ENCODE measurements at places on chromosomes 1 and 21.

DNA sequence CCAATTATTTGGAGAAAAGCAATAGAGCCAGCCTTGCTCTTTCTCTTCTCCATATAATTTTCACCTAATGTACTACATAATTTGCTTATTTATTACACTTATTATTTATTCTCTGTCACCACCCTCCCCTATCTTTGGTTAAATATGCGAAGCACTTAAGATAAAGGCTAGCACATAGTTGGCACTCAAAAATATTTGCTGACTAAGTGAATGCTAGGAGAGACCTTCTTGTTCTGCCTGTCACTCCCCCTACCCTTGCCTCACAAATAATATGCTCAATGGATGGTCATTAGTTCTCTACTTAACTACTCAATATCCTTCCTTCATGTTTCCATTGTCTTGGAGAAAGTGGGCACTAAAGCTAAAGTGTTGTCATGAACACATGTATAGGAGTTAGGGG is 139.7 kb upstream of the ZC3H11B start:
- no peak for DNase-seq

DNA sequence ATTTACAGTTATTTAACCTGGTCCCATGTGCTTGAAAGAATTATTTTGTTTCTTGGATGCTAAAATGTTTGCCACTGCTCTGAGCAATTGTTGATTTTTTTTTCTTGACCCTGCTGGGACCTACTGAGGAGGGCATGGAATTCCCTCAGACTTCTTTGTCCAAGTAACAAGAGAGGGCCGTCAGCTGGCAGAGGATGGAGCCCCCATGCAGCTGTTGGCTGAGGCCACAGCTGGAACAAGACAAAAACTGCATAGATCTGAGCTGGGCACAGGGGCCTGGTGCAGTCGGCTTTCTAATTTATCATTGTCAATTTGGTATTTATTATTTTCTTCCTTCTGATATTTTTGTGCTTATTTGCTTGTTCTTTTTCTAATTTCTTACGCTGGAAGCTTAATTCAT is 39.6 kb upstream of the ABCG1 start:
- DNase-seq = no peak

DNA sequence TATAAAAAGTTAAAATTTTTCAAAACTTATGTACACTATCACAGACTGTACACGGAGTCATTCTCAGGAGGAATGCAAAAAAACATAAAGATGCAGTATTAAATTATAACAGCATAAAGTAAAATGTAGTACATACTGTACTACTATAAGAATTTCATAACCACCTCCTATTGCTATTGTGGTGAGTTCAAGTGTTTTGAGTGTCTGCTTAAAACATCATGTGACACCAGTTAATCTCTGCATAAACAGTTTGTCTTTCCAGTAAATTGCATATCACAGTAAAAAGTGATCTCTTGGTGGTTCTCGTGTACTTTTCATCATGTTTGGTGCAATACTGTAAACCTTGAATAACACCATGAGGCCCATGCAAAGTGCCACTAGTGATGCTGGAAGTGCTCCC is 45.2 kb downstream of the SDCCAG8 start:
- DNase-seq = no peak

GRCh38 chr1:165375623-165376022 is 19.1 kb upstream of the LMX1A start:
- no peak for DNase-seq

DNA sequence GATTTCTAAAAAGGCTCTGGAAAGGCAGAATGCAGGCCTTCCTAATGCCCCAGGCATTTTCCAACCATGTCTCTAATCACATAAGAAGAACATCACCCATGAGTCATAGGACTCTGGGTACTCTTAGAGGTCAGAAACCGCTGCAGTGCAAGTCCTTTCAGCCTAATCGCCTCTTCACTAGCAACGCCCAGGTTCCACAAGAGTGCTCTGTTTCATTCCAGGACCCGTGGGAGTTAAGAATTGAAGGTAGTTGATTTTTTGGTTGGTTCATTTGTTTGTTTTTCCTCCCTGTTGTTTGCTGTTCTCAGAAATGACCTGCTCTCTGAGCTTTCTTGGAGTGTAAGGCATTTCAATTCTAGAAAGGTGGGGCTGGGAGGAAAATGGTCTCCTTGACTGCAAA is 123.2 kb downstream of the NR5A2 start:
- no peak for DNase-seq

- no peak for DNase-seq
Observed at GRCh38 chr1:175622362-175622761, 121.0 kb downstream of the TNR start.

DNA sequence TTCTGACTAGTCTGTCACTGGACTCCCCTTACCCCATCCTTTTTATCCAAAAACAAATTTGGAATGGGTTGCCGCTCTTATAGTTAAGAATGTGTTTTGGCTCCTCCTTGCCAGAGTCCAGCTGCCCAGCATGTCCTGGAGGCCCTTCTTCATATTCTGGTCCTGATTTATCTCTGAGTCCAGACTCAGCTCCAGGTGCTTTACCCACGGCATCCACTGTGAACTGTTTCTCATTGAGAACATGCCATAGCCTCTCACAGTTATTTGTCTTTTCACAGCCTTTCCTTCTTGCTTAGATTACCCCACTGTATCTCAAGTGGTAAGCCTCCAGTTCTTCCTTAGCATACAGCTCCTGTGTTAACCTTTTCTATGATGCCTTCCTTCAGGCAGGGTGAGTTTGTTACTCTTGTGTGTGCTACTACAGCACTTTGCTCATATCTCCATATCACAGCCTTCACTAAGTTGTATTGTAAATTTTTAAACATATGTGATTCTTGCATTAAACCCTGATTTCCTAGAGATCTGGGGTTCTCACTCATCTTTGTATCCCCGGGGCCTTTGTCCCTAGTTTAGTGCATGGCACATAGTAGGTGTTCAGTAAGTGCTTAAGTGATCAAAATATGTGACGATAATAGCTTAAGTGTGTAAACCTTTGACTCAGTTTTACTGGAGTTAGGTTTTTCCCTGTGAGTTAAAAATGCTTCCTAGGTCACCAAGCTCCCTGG is 116.0 kb downstream of the OSBPL9 start:
- no peak for DNase-seq

- DNase-seq = no peak
Observed at GRCh38 chr1:58619286-58620054, 42.4 kb upstream of the TACSTD2 start.

- no peak for DNase-seq
Observed at GRCh38 chr1:156497078-156497742, 3.4 kb downstream of the MEF2D start.

- DNase-seq = no peak
Observed at GRCh38 chr1:242004751-242005495, 6.0 kb upstream of the MAP1LC3C start.

GRCh38 chr21:42124081-42124480 is 53.0 kb downstream of the UMODL1 start:
- no peak for DNase-seq

GRCh38 chr1:106705971-106706370 is 350.5 kb upstream of the PRMT6 start:
- no peak for DNase-seq

DNA sequence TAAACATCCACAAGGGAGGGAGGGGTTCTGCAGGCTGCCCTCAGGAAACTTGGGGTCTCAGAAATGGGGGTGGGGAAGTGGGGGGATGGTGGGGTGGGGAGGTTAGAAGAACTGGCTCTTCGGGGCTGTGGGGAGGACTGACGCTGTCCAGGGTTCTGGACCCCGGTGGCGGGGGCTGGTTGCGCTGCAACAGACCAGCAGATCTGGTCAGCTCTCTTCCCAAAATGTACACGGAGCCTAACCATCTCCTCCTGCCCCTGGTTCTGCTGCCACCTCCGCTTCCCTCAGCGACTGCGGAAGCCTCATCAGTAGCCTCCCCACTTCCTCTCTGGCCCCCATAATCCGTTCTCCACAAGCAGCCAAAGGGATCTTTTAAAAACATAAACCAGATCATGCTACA is 29.3 kb upstream of the C1QA start:
- no peak for DNase-seq

GRCh38 chr1:64041371-64042131 is 161.9 kb upstream of the UBE2U start:
- DNase-seq = no peak

DNA sequence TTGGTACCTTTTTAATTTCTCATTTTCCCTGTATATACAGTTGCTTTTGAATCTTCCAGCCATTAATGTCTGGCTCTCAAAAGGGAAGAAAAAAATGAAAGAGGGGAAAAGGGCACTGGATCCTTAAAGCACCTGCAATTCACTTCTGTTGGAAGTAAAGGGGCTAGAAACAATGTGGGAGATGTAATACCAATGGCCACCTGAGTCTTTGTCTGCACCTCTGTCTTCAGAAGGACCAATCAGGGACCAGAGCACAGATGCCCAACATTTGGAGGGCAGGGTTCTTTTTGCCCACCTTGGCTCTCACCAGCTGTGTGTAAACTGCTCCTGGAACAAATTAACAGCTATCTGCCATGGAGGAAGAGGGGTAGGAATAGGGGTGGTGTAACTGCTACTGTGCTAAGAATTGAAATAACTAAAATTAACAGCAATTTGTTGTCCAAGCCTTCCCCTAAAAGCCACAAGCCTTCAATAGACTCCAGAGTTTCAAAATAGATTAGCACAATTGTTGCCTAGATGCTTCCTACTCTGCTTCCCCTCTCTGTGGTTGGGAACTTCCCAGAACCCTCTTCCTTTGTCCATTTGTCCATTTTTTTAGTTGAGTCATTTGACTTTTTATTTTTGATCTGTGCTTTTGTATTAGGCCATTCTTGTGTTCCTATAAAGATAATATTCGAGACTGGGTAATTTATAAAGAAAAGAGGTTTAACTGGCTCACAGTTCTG is 11.5 kb upstream of the LRRC8B start:
- DNase-seq = no peak

GRCh38 chr1:198176179-198176578 is 19.4 kb downstream of the NEK7 start:
- DNase-seq = no peak

DNA sequence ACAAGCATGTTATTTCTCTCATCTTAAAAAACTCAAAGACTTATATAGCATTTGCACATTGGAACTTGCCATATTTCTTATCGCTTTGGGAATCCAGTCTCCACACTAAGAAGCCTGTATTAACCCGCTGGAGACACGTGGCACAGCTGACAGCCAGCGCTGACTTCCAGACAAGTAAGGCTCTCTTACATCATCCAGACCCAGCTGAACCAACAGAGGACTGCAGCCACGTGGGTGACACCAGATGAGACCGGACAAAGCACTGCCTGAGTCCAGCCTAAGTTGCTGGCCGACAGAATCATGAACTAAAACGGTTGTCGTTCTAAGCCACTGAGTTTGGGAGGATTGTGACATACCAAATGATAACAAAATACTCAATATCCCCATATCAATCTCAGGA is 6.3 kb upstream of the CD247 start:
- DNase-seq = no peak

- no peak for DNase-seq
Observed at GRCh38 chr1:209570743-209571142, 12.8 kb upstream of the CAMK1G start.

GRCh38 chr1:89260566-89261255 is 11.9 kb downstream of the GBP5 start:
- DNase-seq = no peak

DNA sequence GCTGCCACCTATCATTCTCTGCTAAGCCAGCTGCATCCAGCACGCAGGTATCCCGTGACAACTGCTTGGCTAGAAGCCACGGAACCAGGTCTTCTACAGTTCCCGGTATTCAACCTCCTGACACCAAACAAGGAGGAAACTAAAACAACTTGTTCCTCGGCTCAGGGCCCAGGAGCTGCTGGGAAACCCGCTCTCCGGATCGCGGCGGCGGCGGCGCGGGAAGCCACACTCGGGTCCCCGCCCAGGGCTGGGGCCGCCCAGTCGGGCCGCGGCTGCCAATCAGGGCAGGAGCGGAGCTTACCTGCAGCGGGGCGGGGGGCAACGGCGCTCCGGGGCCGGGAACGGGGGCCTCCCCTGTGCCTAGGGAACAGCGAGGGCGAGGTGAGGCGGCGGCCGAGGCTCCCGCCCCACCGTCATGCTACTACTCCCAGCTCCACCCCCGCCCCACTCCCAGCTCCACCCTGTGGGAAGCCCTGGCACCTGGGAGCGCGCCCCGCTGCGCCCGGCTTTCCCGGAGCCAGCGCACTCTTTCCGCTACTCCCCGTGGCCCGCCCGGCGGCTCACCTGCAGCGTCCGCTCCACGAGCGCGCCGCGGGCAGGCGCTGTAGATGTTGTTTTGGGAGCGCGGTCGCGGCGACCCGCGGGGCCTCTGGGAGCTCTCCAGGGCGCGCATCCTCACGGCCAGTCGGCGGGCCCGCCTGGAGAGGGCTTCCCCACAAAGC is 12.1 kb downstream of the IL24 start:
- no peak for DNase-seq

DNA sequence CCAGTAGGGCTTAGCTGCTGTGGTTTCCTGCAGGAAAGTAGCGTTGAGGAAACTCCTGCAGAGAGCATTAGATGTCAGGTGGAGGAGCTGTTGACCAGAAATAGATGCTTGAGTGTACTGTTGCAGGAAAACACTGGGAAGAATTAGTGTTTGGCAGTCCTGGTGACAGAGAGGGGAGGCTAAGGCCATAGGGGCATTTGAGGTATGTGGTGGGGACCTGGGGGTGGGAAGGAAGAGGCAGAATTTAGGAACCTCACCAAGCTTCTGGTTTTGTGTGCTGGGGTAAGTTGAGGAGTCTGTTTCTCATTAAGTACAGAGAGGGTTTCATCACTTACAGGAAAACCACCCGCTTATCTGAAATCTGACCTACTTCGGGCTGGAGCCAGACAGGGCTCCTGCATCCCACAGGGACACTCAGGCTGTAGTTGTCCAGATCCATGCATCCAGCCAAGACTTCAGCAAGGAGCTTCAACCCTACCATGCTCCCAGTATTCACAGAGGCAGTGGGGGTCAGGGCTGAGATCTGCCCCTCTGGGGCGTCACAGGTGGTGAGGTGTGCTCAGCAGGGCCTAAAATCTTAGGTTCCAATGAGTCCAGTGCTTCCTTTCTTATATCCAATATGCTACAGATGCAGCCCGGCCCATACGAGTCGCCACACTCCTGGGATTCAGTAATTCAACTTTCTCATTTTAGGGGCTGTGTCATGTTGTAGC is 15.1 kb downstream of the SH2D2A start:
- DNase-seq = no peak

- DNase-seq = no peak
Observed at GRCh38 chr1:78095593-78095992, 49.8 kb downstream of the GIPC2 start.
